ENCODE measurements at places on chromosomes 2 and 18.

GRCh38 chr2:235903782-235904584 is 264.2 kb downstream of the GBX2 start:
- no peak for ATAC-seq

GRCh38 chr2:68646303-68646702 is 2.9 kb downstream of the PROKR1 start:
- no peak for ATAC-seq

DNA sequence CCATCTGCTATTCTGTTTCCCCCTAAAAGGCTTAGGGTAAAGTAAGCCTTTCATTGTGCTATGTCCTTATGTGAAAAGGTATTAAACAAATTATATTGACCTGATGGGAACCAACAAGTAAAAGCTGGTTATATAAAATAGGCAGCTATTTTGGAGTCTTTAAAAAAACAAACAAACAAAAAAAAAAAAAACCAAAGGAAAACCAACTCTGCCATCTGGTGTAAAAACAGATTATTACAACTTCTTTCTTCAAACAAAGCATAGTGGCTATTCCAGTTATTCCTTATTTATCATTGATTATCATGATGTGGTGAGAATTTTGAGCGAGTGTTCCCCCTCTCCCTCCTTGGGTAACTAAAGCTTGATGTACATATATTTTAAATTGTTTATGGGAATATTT is 122.3 kb upstream of the FHL2 start:
- no peak for ATAC-seq

- no peak for ATAC-seq
These were observed 334.5 kb upstream of the CDH2 start for GRCh38 chr18:28511413-28511821.

DNA sequence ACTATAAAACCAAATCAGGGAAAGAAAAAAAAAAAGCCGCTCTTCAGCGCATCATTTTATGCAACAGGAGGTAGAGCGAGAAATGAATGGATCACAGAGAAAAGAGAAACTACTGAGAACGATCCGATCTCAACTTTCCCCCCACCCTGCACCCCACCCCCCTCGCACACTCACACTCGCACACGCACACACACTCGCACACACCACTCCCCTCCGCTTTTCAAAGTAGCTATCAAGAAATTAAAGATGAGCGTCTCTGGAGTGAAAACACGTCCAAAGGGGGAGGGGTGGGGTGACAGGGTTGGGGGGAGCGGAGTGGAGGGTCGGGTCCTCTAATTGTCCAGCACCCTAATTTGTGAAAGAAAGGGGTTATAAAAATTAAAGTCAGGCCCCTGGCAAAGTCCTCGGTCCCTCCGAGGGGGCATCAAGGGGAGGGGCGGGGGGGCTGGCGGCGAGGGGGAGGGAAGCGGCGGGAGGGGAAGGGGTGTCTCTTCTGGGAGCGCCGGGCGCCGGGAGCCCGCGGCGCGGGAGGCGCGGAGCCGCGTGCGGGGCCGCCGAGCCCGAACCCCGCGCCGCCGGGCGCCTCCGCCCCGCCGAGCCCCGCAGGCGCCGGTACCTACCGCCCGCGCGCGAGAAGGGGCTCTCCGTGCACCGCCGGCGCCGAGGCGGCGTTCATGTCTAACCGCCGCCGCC is 428 bp downstream of the TCF4 start:
- ATAC-seq, result no peak

Data from activated CD4-positive, CD25-positive, alpha-beta regulatory T cell treated with anti-CD3 and anti-CD28 coated beads, Interleukin-2, amount 50 U/mL, for 24 hours (primary cell).